ENCODE measurements at places on chromosomes 11 and 22. TPM values are rescaled to one million over a fixed set of nuclear protein-coding genes. Genes with fewer than 3 reads are reported as not detected.

Gene INPP5J
- 1.5 TPM for polyA plus RNA-seq

Gene APOBEC3C
- 28.9 TPM for polyA plus RNA-seq

- no peak for DNase-seq
Measured at GRCh38 chr11:60485987-60486386, 6.6 kb upstream of the MS4A12 start.

DNA sequence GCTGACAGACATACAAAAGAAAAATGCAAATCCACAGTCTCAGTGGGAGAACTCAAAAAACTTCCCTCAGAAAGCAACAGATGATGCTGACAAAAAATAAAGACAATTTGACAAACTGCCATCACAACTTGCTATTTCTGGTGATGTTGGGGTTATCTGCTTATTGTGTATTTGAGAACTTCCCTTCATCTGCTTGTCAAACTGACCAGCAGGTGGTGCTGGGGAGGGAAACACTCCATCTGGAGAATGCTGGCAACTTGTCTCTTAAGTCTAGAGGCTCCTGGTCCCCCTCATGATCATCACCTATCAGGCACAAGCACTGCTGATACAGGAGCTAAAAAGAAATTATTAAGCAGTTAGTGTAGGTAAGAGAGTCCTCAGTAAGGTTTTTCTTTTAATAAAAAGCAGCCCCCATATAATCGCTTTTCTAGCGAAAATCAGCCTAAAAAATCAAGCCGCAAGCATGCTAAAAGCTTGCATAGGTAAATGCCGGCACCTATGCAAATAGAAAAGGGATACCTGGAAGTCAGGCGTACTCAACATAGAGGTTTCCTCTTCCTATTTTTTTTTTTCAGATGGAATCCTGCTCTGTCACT is 9.8 kb upstream of the FAM111B start:
- no peak for DNase-seq

Gene FADS1
- polyA plus RNA-seq, result 18.0 TPM

DNA sequence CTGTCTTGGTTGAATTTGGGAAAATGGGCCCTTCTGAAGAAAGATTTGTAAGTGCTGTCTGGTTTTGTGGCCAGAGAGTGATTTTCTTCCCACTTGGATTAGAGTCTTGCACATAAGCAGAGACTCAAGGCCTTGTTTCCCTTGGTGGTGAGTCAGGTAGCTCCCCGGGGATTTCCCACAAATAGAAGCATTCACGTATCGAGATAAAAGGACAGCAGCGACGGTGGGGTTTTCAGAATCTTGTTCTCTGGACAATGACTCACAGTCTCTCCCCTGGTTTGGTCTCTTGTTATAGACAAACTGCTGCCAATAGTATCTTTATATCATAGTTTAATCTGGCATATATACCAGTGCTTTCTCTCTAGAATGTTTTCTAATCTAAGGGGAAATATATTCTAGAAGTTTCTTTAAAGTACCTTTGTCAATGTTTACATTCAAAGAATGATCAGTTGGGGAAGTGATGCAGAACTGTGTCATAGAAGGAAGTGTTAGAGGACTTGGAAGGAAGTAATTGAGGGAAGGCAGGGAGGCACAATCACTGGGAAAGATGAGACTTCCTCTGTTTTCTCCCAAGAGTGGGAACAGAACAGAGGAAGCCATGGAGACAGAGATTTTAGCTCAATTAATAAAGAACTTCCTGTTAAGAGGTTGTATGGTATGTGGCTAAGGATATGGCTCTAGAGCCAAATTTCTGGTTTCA is 18.1 kb downstream of the POLA2 start:
- DNase-seq, result no peak

Gene TMEM45B
- 4.5 TPM for polyA plus RNA-seq

Gene TMEM132A
- polyA plus RNA-seq, result 7.5 TPM

- no peak for DNase-seq
Measured at GRCh38 chr11:36328966-36329673, 33.0 kb downstream of the PRR5L start.

DNA sequence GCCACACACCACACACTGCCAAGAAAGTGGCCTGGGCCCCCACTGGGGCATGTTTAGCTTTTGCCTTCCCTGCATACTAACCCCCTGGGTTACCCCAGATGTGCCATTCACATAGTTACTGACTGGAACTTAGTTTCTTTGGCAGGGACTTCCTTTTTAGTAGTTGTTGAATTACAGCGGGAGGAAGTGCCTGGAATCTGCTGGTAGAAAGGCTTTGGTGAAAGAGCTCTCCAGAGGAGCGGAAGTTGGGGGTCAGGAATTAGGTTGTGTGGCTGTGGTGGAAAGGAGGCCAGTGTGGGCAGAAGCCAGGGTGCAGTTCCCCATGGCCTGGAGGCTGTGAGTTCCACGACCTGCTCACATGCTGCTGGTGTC is 69.0 kb downstream of the MED15 start:
- DNase-seq, result no peak

- DNase-seq, result no peak
Measured at GRCh38 chr22:32855045-32855756, 53.7 kb downstream of the TIMP3 start.

Gene LMNTD2
- 1.2 TPM for polyA plus RNA-seq

DNA sequence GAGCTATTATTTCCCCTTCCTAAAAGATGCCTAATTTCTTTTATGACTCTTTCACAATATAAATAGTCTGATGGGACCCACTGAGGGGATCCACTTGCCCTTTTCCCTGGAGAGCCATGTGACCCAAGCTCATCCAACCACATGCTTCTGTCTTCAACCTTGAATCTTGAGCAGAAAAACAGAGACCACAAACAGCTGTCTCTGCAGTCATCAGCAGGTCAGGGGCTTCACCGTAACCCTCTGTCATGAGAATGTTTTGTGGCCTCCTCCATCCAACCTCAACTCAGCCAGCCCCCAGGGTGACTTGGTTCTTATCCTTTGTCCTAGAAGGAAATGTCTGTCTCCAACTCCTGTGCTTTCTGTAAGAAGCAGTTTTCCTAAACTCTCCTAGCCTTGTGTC is 129.6 kb upstream of the POU2AF2 start:
- no peak for DNase-seq

DNA sequence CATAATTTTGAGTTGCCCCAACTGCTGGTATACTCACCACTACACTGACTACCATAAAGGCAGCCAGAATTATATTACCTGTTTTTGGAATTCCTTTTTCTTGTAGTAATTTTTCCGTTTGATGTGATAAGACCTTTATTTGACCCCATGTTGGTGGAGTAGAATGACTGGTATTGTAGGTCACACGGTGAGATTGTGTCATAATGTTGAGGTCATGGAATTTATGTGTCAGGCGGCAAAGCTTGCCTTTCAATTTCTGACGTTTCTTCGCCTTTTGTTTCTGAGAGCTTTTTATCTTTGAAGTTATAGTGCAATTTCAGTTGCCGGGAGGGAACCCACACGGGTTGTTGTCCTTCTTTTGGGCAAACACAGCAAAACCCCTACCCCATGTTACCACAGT is 13.0 kb downstream of the OR52K1 start:
- DNase-seq, result no peak

GRCh38 chr11:34727228-34727737 is 106.4 kb downstream of the EHF start:
- no peak for DNase-seq

Gene MAPK8IP1
- polyA plus RNA-seq, result 11.0 TPM

DNA sequence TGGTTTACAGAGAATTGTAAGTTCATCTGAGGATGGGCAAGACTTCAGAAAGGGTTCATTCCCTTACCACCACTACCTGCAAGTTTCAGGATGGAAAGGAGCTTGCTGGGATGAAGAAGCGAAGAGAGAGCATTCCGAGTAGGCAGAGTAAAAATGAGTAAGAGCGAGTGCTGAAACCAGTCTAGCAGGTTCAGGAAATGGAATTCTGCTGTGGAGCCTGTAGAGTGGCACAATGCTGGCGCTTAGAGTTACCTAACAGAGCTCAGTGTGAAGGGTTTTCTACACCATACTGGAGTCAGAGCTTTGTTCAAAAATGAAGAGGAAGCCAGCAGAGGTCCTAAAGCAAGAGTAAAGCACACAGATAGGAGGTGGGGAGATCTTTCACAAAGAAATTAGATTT is 179.2 kb upstream of the ZC3H12C start:
- DNase-seq, result no peak

Gene SERHL2
- polyA plus RNA-seq, result 4.3 TPM

DNA sequence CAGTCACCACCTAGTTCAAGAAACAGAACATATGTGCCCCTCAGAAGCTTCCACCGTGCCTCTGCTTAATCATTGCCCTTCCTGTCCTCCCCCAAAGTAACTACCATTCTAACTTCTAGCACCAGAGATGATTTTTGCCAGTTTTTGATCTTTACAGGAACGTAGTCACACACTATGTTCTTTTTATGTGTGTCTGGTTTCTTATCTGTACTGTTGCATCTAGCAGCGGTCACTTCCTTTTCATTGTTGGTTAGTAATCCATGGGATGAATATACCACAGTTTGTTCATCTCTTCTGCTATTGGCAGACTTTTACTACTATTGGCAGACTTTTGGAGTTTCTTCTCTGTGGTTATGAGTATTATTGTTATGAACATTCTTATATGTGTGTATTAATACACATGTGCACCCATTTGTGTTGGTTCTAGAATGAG is 34.6 kb downstream of the SPECC1L start:
- DNase-seq, result no peak

Gene NNMT
- polyA plus RNA-seq, result 388 TPM

DNA sequence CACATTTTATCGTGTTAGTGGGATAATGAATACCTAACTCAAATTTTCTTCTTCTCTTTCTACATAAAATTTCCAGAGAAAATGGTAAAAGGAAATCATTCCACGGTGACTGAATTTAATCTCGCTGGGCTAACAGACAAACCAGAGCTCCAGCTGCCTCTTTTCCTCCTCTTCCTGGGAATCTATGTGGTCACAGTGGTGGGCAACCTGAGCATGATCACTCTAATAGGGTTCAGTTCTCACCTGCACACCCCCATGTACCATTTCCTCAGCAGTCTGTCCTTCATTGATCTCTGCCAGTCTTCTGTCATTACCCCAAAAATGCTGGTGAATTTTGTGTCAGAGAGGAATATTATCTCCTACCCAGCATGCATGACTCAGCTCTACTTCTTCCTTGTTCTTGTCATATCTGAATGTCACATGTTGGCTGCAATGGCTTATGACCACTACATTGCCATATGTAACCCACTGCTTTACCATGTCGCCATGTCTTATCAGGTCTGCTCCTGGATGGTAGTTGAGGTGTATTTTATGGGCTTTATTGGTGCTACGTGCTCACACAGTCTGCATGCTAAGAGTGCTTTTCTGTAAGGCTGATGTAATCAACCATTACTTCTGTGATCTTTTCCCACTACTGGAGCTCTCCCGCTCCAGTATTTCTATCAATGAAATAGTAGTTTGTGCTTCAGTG is 24.1 kb downstream of the OR10D3 start:
- DNase-seq, result no peak

DNA sequence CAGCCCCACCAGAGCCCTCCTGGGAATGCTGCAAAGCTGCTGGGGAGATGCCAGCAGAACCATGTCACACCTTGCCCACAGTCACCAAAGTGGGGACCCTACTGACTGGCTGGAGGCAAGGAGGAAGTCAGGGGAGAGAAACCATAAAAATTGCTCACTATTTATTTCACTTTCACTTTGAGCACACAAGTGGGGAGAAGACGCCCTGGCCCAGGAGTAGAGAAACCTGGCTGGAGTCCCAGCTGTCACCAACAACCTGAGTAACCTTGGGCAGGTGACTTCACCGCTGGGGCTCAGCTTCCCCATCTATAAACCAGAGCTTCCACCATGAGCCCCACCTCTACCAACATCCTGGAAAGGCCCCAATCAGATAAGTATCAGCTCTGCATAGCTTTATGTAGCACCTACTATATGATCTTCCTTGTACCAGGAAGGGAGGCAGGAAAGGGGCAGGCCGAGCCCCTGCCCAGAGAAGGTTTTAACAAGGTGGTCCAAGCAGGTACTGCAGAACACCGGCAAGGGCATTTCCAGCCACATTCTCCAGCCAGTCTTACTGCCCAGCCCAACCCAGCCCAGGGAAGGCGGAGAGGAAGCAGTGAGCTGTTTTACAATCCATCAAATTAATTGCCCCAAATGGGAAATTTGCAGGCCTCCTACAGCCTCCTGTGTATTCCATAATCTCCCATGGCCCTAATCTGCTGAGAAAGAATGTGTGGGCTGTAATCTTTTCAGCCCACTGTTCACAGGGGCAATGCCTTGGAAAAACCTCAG is 27.6 kb downstream of the PLEKHA7 start:
- peak; percentile 80 for DNase-seq

- no peak for DNase-seq
Measured at GRCh38 chr22:39300186-39300830, 19.1 kb downstream of the RPL3 start.

DNA sequence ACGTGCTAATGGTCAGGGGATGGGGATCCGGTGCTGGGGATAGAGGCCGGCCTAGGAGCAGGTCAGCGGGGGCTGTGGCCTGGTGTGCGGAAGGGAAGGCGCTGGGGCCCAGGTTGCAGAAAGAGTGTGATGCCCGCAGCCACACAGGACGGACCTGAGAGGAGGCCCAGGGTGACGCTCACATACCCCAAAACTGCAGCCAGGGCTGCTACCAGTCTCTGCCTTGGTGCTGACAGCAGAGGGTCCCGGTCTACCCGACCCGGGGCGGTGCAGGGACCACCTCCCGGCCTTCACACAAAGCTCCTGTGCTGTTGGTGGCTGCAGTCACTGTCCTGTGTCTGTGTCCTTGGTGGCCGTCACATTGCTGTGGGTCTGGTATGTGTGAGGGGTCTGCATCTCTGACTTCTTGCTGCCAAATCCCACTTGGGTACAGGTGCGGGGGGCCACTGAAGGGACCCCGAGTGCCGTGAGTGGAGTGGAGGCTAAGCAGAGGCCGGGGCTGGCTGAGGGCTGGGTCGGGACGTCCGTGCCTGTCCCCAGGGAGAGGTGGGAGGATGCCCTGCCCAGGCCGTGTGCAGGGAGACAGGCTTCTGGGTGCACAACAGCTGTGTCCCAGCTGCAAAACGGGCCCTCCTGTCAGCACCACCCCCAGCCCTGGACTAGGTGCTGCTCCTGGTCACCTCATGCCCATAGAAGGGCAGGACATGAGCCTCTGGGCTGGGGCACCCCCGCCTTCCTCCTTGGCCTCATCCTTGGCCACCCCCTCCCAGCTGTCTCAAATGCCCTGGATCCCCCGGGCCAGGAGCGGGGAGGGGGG is 1.5 kb downstream of the LSP1 start:
- no peak for DNase-seq

- DNase-seq, result no peak
Measured at GRCh38 chr11:57364851-57365660, 15.9 kb downstream of the PRG3 start.

Gene DRD2
- polyA plus RNA-seq, result 0.23 TPM

- DNase-seq, result no peak
Measured at GRCh38 chr11:81098471-81098870, 1635.2 kb downstream of the FAM181B start.

Gene OR10D3
- not detected for polyA plus RNA-seq

DNA sequence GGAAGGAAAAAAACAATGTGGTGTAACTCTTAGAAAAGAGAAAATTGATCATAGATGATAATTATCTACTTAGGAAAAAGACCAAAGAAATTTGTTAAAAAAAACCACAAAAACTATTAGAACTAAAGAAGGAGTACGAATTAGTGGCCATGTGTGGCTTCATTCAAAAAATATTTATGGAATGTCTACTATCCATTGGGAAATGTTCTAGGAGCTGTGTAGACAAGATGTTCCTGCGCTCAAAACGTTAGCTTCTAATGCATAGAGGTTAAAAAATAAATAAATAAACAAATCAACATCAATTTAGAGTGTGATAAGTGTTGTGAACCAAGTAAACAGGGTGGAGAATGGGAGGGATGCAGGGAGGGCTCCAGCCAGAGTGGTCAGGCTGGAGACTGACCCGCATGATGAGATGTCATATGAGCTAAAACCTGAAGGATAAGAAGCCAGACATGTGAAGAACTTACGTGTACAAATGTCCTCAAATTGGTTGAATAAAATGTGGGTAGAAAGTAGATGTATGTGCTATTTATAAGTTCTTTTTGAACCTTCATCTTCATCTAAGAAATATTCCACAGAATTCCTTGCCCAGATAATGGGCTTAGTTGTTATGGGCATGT is 4.3 kb upstream of the EXPH5 start:
- no peak for DNase-seq
